ENCODE measurements at places on chromosomes 1 and 21. TPM values are rescaled to one million over a fixed set of nuclear protein-coding genes. Genes with fewer than 3 reads are reported as not detected.
A peak's percentile ranks its signal among the peaks of the same experiment; 100 is the strongest.

- DNase-seq, result no peak
Measured at GRCh38 chr21:45081636-45082035, 7.3 kb downstream of the ADARB1 start.

- no peak for DNase-seq
Measured at GRCh38 chr21:31973402-31973944, 100.7 kb downstream of the HUNK start.

DNA sequence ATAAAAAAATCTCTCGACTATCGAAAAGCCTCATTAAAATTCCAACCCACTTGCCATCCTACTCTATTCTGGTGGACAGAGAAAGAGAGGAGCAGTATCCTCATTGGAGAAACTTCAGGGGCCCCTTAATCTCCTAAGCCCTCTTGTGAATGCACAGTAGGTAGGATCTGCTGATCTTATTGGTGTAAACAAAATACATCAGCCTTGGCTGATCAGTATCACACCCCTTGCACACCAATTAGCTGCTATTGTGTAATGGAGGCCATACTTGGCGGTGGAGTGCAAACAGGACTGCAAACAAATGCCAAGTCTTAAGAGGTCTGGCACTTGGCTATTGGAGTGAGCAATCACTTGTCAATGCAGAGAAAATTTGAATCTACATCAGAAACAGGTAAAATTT, 15.7 kb downstream of the VCAM1 start:
- DNase-seq, result no peak

- peak; percentile 68 for DNase-seq
Measured at GRCh38 chr21:16535102-16535422, 805.3 kb downstream of the USP25 start.

DNA sequence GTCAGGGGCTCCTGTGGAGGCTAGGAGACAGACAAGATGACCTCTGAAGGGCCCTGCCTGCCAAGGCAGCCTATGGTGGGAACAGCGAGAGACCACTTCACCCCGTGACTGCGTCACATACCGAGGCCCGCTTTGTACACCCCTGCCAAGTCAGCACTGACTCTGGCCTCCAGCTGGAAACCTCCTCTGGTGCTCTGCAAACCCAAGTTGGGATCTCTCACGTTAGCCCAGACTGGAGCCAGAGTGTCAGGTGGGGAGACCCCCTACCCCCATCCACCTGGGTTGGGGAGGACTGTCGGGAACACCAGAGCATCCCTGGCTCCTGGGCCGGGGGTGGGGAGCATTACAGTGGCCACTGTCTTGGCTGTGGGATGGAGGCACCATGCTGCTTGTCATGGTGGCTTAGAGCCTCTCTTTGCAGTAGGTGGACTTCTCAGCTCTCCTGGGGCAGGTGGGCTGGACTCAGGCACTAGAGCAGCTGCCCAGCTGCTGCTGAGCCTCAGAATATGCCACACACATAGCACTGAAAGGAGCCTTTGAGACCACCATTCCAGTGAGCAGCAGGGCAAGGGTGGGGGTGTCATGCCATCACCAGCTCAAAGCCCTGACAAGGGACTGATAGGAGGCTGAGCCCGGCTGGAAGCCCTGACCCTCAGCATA, 50.4 kb downstream of the ELK4 start:
- DNase-seq, result no peak

The CRB1 gene
- total RNA-seq, result 0.48 TPM

The SEC16B gene
- 4.8 TPM for total RNA-seq

The S100A5 gene
- total RNA-seq, result not detected

The C1orf185 gene
- not detected for total RNA-seq

The FAM177B gene
- total RNA-seq, result 1.4 TPM

The F13B gene
- total RNA-seq, result not detected
